CD14-positive monocyte (primary cell): ENCODE measurements at places on chromosomes 16 and 17.
A peak's percentile ranks its signal among the peaks of the same experiment; 100 is the strongest.

DNA sequence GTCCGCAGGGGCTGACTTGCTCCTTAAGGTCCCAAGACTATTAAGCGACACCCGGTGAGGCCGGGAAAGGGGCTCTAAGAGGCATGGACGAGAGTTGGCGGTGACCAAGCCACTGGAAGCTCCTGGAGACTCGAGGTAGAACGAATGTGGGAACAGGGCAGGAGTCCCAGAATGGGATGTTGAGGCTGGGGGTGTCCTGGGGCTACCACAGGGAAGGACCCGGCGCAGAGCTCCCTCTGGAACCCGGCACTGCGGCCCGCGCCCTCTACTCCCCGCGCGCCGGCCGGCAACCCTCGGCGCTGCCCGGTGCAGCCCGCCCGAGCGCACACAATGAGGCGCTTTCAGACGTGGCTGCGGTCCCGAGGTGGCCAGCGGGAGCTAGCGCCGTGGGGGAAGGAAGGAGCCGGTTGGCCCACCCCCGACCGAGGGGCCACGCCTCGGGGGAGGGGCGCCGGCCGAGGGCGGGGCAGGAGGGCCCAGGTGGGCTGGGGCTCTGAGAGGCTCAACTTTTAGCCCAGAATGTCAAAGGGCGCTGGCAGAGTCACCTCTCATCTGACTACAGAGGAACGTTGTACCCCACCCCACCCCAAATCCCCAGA, at the start of gene CHST6:
Gene CHST6 (minus strand): TSS at position 366 of the 599 bp plus-strand sequence. CDS start 15,613 bp downstream, outside the sequence.
- DNase-seq = no peak

DNA sequence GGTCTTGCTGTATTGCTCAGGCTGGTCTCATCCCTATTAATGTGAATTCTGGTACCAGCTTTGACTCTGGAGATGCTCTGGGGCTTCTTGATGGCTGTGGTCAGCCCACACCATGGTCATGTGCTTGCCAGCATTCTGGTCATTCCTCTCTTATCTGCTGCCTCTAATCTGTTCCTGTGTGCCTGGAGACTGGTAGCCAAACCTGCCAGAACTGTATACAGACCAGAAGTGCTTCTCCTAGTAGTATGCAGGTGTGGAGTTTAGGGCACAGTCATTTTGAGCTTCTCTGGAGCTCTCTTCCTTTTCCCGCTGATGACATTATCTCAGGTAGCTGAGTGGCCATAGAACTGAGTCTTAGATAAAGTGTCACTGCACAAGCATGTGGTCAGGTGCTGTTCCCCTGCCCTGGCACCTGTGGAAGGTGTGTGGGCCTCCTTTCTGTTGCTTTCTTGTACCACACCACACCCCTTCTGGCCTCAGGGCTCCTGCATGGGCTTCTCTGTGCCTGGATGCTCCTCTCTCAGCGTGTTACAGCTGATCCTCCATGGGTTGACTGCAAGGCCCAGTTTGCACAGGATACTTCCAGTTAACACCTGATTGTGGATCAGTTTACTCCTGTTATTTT, 162.7 kb downstream of the SPECC1 start:
- no peak for DNase-seq

DNA sequence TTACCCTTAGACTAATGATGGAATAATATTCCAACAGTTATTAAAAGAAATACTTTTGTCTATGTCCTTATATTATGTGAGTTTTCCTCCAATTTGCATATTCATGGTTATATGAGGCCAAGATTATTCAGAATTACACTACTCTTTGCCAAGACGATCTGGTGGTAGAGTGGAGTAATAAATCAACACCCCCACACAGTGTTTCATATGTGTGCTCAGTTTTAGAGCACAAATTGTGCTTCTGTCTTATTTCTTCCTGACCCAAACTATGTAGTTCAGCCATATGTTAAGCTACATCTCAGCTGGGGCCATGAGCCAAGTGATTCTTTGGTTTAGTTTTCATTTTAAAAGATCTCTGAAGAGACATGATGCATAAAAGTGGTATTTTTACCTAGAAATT, 26.9 kb upstream of the PPM1E start:
- DNase-seq = no peak

DNA sequence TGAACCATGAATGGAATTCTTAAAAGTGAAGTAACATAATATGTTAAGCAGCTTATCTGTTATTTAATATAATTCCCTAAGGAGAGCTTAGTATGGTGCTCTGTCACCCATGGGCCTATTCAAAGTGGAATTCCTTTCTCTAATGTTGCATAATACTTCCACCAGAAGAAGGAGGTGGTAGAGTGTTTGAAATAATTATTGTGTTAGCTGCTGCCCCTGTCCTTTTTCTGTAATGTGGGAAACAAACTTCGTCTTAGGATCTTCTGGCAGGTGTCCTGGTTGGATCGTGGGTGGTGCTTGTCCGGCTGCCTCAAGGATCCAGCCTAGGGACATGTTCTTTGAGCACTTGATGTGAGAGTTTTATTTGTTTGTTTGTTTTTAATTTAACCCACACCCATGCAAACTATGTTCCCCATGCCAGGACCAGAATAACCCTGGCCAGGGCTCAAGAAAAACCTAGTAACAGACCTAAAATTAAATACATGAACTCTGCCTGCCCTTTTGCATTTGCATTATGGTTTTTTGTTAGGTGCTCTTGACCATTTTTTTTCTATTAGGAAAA, 46.1 kb downstream of the ZNRF1 start:
- DNase-seq = no peak

- DNase-seq = peak; percentile 60
These were observed 19.6 kb downstream of the NOD2 start for GRCh38 chr16:50712956-50713355.

DNA sequence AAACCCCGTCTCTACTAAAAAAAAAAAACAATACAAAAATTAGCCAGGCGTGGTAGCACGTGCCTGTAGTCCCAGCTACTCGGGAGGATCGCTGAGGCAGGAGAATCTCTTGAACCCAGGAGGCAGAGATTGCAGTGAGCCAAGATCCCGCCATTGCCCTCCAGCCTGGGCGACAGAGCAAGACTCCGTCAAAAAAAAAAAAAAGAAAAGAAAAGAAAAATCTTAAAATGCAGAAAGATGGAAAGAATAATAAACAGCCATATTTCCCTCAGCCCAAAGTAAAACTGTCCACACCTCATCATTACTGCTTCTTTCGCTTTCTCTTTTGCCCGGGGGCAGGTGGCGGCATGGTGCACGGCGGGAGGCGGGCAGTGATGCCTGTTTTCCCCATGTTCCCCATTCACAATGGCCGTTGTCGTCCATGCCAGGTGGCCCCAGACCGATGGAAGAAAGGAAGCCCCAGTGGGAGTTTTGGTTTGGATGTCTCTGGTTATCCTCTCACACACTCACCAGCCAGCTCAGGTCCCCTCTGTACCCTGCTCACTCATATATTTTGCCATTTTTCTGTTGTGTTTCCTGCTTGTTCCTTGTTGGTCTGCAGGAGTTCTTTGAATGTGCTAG, 37.0 kb upstream of the PEMT start:
- DNase-seq = peak; percentile 23

- DNase-seq = no peak
These were observed 409.5 kb downstream of the CA10 start for GRCh38 chr17:51748749-51749604.

GRCh38 chr17:2023256-2023655, 1.9 kb downstream of the RTN4RL1 start:
- no peak for DNase-seq

DNA sequence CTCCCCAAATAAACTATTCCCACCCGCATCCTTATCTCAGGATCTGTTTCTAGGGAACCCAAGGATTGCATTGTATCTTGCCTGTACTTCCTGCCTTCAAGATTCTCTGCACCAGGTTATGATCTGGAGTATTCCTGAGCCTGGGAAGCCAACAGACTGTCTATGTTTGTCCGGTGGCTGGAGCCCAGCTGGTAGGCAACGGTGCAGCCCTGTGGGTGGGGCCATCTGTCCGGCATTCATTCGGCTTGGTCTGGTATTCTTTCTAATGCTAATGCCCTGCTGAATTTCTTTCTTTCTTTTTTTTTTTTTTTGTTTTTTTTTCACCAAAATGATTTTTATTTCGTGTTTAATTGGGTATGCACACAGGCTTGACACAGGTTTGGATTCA, 20.7 kb upstream of the TVP23A start:
- no peak for DNase-seq

DNA sequence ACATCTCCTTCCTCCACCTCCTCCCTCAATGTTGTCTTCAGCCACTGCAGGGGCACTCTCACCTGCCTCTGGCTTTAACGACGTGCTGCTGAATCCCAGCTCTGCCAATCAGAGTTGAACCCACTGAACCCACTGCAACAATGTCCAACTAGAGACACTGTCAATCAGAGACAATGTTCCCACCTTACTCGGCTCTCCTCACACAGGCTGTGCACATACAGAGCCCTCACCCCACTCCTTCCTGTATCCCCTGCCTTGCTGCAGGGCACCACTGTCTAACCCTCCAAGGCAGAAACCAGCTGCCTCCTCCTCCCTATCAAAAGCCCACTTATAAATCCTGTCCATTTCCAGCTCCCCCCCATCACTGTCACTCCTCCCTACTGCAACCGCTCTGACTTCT, 58.7 kb downstream of the ANKRD11 start:
- DNase-seq = no peak

- no peak for DNase-seq
These were observed 45.1 kb downstream of the ATP2C2 start for GRCh38 chr16:84413244-84414004.

- DNase-seq = peak; percentile 100
These were observed at the start of gene CDK5RAP3 for GRCh38 chr17:47970725-47971499. CDK5RAP3 (plus strand) TSS chr17:47971113; CDS start chr17:47971147, 34 bp downstream.

DNA sequence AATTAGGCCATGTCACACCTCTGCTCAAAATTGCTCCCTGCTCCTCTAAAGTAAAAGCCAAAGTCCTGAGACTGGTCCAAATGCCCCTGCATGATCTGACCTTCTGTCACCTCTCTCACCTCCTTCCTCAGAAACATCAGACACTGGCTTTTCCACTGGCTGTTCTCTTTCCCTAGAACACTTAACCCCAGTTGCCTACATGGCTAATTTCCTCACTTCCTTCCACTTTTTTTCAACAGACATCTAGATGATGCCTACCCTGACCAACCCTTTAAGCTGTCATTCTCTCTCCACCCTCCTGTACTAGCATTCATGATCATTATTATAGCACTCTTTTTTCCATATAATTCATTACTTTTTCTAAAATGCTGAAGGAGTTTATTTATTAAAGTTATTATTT, 31.0 kb downstream of the CCT6B start:
- DNase-seq = no peak

DNA sequence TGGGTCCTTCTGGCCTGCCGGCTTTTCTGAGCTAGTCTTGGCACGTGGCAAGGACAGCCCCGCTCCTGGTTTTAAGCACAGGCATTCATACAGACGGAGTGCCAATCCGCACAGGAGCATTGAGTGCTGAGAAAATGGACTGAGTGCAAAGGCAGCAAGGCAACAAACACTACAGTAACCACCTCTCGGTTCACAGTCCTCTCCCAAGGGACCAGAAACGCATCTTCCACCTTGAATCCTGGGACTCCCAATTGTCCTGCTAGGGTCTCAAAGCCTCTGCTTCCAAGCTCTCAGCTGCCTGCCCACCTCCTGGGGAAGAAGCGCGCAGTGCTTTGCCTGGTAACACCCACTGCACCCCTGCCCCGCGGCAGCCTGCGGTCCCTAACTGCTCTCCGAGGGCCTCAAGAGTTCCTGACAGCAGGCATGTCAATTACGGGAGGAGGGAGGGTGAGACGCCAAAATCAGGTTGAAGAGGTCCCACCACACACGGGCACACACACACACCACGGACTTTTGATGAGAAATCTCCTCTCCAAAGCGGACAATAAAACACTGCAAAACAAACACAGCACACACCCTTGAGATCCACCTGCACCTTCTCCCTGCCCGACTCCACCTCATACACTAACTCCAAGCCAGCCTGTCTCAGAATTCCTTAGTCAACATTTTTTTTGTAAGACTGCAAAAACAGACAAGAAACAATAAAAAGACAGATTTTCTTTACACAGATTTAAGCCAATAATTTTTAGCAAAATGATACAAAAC, 15.0 kb downstream of the SLC16A3 start:
- DNase-seq = no peak

DNA sequence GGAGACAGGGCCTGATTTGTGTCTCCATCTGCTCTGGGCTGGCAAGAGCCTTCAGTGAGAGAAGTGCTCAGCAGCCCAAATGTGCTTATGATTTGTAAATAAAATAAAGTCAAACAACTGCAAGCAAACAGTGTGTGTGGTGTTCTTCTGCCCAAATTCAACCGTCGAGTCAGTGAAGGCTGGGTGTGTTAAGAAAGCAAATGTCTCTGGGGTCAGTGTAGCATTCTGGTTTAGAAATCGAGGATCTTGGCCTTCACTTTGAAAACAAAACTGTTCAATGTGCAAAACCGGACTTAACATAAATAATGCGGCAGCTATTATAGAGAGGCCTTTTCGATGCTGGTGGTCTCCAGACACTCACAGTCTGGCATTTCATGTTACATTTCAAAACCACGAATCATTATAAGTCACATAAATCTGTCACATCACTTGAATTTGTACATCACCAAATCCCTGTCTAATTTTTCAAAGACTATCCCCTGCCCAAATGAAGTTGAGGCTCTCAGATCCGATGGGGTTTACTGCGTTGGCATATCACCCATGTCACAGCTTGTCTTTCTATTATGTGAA, 158.6 kb upstream of the MYOCD start:
- no peak for DNase-seq

DNA sequence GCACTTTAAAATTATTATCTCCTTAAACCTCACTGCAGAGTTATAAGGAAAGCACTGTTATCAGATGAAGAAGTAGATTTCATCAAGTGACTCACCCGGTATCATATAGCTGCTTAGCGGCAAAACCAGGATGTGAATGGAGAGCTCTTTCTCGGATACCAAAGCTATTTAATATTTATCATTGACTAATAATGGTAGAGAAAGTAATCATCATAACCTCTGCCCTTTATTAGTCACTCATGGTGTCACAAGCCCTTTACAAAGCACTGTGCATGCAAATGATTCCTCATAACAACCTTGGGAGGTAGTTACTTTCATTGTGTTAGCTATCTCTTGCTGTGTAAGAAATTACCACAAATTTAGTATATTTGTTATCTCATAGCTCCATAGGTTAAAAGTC, 592.9 kb downstream of the MAF start:
- peak; percentile 49 for DNase-seq

DNA sequence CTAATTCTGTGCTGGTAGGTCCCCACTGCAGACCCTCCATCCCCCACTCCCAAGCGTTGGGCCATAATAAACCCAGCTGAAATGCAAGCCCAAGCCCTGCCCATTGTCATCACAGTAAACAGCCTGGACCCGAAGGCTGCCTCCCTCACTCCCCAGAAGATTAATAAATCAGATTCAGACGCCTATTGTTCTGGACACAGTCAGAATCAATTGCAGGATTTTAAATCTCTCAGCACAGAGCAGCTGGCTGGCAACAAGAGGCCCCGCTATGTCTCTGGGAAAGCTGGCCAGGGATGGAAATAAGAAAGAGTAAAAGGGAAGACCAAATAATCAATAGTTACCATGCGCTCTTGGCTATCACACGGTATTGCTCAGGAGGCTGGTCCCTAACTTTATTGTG, 93.9 kb downstream of the C17orf67 start:
- DNase-seq = no peak
